ENCODE measurements at places on chromosomes 4 and X.

DNA sequence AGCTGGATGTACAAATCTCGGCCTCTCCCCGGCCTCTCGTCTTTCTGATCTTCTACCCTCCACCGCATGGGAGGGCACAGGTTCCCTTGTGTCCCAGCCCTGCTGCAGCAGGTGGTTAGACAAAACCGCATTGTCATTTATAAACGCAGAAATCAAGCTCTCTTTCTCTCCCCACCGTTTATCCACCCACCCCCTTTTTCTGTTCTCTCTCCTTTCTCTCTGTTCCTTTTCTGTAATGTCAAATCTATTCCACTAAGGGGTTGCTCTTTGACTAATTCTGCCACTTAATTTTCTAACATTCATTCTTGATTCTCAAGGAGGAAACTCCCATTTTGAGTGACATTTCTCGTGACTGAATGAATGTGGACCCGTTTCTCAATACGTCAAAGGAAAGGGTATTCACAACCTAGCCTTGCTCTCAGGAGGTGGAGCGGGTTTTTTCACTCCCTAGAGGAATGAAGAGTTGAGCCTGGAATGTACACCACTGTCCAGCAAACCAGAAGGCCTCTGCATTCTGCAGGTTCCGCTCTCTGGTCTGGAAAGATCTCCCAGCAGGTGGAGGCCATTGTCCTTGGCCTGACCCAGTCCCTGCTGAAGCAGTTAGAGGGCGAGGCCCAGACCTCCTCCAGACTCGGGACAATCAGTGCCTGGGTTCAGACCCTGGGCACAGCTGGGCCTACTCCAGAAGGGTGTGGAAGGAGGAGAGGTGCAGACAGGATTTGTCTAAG is 70.9 kb upstream of the ENPP6 start:
- no peak for DNase-seq

DNA sequence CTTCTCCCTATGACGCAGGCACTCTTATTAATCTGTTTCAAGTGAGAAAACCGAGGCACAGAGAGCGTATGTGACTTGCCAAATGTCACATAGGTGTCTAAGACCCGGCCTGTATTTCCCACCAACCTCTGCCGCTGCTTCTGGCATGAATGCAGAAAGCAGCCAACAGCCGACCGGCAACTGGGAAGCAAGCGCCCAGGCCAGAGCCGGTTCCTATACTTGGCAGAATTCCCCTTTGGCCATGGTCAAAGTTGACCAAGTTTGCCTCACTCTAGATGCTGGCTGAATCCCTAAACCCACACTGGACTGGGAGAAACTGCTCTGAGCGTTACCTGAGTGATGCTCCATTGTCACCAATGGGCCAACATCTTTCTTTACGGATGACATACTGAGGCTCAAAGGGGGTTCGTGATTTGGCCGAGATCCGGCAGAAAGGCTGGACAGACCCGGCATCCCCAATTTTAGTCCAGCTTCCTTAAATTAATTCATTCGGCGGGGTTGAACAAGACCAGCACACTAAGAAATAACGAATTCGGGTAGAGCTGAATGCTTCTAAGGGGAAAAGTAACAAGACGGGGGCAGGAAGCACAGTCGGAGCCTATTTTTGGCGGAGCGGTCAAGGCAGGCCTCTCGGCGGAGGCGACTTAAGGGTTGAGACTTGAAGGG is 11.2 kb downstream of the MSX1 start:
- no peak for DNase-seq

GRCh38 chrX:9626379-9626778 is 139.3 kb downstream of the GPR143 start:
- no peak for DNase-seq

- peak; percentile 11 for DNase-seq
Measured at GRCh38 chrX:48468693-48469691, 1.1 kb downstream of the SLC38A5 start.

DNA sequence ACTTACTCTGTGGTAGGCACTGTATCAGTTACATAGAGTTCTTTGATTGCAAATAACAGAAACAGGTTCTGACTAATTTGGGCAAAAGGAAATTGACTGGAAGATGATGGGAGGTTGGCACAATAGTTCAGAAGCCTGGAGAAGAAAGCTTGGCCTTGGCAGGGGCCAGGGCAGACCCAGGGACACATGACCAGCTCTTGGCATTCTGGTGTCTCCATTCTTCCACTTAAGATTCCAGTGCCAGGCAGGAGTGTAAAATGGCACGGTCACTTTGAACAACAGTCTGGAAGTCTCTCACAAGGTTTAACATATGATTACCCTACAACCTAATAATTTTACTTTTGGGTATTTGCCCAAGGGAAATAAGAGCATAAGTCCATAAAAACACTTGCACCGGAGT is 175.9 kb downstream of the BCOR start:
- DNase-seq, result no peak

DNA sequence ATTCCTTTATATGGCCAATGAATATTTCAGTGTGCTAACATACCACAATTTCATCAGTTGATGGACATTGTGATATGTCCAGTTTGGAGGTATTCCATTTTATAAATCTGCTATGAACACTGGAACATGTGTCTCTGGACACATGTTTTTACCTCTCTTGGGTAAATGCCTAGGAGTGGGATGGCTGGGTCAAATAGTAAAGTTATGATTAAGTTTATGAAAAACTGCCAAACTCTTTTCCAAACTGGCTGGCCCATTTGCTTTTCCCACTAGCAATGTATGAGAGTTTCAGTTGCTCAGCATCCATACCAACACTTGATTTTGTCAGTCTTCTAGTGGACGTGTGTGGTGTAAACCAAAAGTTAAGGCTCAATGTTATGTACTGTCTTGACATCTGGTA is 40.5 kb downstream of the CEP44 start:
- DNase-seq, result no peak

DNA sequence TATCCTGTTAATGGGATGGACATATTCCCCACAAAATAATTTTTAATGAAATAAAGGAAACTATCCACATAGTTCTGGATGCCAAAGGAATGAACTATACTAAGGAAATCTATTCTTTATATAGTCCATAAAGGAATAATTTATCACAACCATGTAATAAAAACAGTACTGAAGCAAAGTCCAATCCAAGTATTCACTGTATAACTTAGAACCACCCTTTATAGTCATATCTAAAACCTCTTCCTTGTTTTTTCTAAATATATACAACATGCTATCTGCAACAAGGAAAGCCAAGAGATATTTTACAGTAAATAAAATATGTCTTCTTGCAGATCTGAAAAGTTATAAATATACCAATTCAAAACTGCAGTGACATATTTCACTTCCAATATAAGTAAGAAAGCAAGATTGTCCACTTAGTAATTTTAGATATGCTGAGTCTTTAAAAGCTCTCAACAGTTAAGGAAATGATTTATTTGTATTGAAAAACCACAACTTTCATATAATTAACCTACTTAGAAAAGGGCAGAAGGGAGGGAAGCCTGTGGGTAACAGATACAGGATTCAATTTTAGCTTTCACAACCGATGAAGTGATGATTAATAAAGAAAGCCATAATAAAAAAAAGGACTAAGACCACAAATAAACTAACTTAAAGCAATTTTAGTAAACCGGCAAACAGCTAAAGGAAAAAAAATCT is 8.0 kb downstream of the NR3C2 start:
- no peak for DNase-seq

DNA sequence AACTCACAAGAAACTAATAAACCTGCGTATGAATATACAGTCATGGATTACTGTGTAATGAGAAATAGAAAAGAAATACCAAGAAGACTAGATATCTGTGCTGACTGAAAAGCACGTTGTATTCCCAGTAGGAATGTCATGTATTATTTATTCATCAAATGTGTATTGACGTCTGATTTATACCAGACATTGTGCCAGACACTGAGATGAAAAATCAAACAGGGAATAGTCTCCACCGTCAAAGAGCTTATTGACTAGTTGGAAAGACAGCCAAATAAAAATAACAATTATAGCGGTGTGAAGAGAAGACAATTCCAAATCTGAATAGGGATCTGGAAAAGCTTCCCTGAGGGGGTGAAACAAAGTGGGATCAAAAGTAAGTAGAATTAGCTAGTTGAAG is 687.6 kb downstream of the C4orf33 start:
- no peak for DNase-seq

DNA sequence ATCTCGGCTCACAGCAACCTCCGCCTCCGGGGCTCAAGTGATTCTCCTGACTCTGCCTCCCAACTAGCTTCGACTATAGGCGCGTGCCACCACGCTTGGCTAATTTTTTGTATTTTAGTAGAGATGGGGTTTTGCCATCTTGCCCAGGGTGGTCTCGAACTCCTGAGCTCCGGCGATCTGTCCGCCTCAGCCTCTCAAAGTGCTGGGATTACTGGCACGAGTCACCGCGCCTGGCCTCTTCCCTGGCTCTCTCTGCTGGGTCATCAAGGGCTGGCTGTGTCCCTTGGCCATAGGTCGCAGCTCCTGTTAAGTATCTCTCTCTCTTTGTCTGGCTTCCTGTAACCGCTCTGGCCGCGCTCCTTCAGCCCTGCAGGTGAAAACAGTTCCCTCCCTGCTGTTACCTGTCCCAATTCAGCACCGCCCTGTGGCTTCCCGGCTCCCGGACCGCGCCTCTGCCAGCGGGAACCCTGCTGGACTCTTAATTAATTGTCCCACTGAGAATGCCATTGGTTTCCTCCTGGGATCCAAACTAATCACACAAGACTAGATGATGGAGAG is 1.3 kb upstream of the RGS12 start:
- no peak for DNase-seq

DNA sequence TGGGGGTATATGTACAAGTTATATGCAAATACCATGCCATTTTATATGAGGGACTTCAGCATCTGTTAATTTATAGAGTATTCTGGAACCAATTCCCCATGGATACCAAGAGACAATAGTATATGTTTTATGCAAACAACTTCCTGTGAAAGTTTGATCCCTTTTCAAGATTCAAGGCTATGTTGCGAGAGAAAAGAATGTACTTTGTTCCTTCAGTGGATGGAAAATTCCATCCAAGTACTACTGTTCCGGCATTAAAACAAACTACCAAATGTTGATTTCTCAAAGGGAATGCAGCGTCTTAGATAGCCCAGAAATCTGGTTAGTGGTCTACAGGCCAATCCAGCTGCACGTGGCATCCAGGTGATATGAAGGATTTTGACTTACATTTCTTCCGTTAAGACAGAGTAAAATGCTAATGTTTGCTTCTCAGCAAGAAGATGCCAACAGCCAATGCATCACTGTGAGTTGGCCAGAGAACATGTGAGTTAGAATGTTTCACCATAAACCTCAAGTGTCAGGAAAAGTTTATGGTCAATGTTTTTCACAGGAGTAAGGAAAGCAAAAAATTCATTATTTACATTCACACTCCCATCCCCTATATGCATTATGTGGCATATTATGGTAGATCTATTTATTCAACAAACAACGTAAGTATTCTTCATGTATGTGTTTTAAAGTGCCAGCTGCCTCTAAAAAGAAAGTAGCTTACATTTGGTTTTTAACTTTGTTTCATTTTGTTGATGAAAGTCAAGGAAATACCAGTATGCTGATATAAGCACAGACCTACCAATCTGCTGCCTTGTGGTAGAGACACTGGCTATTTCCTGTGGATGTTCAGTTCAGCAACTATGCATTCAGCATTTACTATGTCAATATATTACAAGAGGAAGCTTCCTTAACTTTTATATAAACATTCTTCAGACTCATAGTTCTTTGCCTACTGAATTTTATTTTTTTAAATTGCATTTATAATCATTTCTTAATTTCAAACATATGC is 44.4 kb downstream of the METTL14 start:
- DNase-seq, result no peak

DNA sequence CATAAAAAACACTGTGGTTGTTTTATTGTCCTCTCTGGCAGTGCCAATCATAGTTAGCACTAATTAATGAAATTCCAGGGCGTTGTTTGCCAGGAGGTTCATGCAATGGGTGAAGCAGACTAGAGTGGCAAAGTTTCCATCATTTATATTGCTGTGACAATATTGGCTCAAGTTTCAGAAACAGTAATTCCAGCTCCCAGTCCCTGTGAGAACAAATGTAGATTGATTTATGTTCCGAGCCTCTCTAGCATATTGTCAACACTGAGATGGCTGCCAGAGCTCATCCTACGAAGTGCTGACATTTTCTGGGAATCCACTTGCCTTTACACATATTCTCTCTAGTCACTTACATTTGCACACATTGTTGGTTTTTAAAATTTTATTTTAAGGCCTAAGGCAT is 440.0 kb upstream of the IGFBP7 start:
- no peak for DNase-seq

GRCh38 chrX:84737471-84737871 is 235.2 kb upstream of the HDX start:
- no peak for DNase-seq

DNA sequence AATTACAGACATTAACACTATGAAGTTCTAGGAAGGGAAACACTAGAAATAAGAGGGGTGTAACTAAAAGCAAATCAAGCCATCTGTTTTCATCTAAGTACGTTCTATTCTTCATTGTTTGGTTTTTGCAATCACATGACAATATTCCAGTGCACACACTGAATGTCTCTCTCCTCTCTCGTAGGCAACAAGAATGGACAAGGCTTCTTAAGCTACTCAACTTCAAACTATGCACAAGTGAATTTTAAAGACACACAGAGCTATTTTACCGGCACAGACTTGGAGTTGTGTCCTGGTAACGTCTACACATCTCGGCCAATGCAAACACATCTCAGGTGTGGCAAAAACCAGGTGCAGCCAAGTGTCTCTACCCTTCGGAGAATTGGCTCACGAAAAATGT is 173.3 kb downstream of the PRKX start:
- DNase-seq, result no peak

GRCh38 chr4:139509727-139510410 is 46.1 kb downstream of the SETD7 start:
- DNase-seq, result no peak

- DNase-seq, result no peak
Measured at GRCh38 chrX:13376857-13377549, 57.1 kb upstream of the ATXN3L start.

- DNase-seq, result no peak
Measured at GRCh38 chr4:176359590-176359989, 39.8 kb downstream of the SPCS3 start.

DNA sequence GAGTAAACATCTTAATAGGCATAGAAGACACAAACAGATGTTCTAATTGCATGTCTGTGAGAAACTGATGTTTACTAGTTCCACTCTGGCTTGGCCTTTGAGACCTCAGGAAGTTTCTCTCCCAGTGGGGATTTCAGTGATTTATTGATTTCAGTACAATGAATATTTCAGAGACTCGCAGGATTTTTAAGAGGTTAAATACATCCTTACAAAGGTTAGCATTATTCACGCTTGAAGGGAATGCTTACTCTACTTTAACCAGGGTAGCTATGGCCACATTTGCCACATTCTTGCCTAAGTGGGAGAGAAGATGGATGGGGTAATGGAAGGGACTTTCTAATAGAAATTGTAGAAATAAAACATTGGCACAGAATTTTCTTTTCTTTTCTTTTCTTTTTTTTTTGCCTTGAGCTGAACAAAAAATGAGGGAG is 480.1 kb downstream of the SPRY1 start:
- no peak for DNase-seq

- DNase-seq, result no peak
Measured at GRCh38 chr4:68267433-68267944, 22.0 kb upstream of the TMPRSS11B start.

GRCh38 chr4:8642651-8643321 is 50.2 kb downstream of the CPZ start:
- no peak for DNase-seq
